Stimulated activated CD4-positive, alpha-beta T cell treated with anti-CD3 and anti-CD28 coated beads, Interleukin-1b, Interleukin-23, amount 100 ng/mL, for 48 hours (primary cell): ENCODE measurements at places on chromosomes 12 and 14.
A peak's percentile ranks its signal among the peaks of the same experiment; 100 is the strongest.

DNA sequence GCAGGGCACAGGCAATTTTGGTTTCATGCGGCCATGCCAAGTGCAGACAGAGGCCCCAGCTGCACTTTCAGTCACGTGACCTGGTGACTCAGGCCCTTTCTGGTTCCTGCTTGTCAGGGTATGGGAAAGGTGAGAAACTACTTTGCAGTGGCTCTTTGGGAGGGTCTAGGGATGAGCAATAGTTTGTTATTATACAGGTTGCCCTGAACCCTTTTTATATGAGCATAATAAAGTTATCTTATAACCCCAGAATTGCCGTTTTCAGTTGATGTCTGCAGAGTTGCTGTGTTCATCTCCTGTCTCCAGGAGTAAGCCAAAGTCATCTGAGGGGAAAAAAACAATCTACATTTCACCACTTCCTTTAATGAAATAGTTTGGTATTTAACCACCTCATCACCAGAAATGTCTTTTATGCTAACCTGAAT lies 30.9 kb upstream of the EMP1 start:
- peak; percentile 88 for DNase-seq

DNA sequence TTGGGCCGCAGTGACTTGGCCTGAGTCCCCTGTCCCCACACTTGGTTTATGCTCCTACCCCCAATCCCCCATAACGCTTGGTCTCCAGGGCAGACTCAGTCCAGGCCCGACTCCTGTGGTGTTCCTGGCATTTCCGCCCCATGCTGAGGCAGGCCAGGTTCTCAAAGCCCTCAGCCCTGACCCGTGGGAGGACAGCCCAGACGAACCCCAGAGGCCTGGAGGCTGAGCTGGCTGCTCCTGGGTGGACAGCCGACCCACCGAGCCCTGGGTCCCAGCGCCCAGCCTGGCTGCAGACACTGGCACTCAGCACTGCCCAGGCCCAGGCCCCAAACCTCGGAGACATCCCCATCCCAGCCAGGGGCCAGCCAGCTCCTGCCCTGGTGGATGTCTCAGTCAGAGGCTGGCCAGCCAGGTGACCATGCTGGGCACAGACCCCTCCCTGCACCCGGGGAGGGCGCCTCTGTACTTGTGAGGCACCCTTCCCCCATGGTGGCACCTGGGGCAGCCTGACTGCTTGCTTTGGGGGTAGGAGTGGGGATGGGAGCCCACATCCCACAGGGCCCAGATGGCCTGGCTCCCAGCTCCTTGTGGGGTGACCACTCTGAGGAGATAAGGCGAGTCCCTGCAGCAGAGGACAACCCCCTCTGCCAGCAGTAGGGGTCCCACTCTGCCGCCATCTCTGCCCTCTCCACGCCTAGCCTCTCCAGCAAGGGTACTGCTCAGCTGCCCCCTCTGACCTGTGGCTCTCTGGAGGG lies 1.4 kb downstream of the PLD4 start:
- DNase-seq = no peak

DNA sequence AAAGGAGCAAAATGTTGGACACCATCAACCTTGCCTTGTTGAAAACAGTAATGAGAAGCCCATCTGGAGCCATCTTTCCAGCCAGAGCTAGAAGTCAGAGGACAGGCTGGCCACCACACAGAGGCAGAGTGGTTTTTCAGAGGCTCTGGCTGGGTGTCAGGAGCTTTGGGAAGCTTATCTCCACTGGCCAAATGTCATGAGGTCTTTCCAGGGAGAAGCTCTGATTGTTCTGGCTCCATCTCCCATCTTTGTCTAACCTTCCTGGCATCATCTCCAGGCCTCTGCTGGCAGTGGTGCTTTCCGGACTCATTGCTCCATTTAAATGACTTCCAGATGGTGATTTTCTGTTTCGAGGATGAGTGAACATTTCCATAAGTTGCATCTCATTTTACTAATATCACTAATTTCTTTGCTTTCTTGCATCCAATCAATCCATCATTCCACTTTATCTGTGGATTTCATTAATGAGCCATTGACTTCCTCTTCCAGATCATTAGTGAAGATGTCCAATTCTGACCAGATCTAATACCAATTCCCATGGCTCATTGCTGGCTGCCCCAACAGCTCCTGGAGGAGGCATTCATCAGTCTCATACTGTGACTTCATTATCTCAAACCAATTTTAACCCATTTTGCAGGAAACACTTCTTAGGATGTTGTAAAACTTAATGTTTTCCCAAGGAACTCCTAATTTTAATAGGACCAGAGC lies 35.3 kb upstream of the TMTC1 start:
- DNase-seq = no peak

GRCh38 chr12:75792687-75793086 lies 238.9 kb downstream of the PHLDA1 start:
- no peak for DNase-seq

- no peak for DNase-seq
Observed at GRCh38 chr14:89366864-89367778, 49.9 kb downstream of the FOXN3 start.

- no peak for DNase-seq
Observed at GRCh38 chr14:95703805-95704204, 10.1 kb downstream of the TCL1A start.

- no peak for DNase-seq
Observed at GRCh38 chr14:69317780-69318179, 57.8 kb downstream of the GALNT16 start.

DNA sequence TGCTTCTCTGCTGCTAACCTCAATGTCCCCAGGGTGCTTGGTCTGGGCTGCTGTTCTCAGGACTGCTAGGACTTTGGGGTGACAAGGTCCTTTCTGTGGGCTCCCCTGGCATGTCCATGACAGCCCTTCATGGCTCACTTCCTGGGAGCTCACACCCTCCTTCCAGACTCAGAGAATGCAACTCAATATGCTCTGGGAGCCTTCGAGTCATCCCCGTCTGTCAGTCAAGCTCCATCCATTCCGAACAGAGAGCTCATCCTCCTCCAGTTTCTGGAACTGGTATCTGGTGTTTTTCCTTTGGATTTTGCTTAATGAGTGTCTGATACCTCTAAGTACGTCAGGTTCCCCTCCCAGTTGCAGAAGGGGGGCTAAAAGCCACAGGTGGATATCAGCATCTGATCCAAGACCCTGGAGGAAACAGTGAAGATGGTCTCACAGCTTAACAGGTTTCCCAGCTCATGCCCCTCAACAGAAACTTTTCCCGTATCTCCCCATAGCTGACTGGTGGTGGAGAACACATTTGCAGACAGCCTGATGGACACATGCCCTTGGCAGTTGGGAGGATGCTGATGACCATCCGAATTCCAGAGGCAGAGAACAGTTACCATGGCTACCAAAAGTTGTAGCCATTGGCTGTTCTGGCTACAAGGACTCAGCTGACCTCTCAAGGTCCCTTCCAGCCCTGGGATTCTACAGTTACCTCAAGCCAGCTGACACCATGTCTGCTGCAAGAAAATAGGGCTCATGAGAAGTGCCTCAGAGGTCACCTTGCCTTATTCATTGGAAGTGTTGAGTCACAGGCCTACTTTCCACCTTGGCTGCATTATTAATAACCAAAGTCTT lies 9.5 kb upstream of the RAB35 start:
- DNase-seq = peak; percentile 37

- DNase-seq = no peak
Observed at GRCh38 chr14:90720832-90721231, 95.4 kb downstream of the TTC7B start.

DNA sequence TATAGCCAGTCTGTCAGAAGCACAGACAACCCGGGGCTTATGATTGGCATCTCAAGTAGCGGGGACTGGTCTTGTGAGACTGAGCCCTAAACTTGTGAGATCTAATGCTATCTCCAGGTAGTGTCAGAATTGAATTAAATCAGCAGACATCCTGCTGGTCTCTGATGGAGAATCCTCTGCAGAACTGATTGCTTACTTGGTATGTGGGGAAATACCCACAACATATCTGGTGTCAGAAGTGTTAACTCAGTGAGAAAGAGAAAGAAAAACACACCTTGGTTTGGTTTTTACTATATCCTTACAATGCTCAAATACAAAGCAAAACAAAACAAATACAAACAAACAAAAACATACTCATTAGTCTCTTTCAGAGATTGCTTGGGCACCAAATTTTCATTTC lies 10.0 kb downstream of the SEL1L start:
- DNase-seq = no peak

DNA sequence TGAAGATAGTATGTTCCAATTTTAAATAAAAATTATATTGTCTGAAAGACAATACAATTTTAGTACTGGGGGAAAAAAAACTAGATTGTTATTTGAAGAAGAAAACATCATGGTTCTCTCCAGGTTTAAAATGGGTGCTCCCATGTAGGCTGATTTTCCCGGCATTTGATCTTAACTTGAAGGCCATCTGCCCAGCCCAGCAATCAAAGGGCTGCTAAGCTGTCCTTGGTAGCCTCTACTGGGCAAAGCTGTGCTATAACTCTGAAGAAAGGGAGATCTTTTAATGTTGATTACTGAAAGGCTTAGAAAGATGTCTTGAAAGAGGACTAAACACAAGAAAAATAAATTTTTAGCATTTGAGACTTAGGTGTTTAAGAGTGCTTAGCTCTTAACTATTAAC lies 41.4 kb downstream of the CBX5 start:
- DNase-seq = no peak
